ENCODE measurements at places on chromosomes 4 and X.

DNA sequence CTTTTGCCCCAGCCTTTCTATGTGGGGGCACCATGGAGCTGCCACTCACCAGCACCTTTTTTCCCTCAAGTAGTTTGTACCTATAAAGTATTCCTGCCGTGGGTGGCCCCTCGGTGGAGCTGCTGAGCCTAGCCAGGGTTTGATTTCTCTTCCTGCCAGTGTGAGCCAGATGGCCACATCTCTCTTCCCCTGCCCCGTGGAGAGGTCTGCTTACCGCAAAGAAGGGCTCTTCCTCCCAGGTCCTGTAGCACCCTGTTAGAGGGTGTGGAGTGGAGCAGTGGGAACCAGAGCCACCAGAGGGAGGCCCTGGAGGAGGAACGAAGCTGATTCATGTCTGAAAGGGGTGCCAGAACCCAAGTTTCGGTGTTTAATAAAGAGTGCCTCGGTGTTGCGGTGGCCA, 95.4 kb downstream of the PTTG2 start:
- no peak for DNase-seq

DNA sequence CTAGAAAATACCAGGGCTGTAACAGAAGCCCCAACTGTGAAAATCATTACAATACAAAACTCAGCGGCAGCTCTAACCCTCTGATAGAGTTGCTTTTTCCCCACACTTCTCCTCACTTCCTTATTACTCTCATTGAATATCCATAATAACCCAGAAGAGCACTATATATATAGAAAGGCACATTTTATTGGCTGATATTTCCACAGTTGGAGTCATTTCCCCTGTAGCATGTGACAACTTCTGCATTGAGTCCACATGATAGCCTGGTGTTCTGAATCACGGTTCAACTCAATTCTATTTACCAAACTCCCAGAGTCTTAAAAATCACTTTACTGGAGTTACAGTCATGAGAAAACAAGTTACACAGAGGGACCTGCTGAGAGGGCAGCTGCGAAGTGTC, 46.6 kb upstream of the NWD2 start:
- no peak for DNase-seq

DNA sequence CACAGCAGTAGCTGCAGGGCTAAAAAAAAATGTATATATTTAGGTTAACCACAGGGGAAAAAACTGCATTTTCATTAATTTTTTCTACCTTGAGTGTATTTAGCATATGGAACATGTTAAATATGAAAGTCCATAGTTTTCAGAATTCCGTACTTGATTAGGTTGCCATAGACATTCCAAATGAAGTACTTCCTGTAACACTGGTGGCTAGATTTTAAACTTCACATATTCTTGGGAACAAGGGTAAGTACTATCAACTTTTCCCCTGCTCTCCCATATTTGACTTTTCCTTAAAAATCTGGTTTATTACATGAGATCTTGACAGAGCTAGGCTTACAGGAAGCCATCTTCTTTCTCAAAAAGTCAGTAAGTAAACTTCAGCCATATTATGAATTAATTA, 9.8 kb downstream of the SLC7A11 start:
- no peak for DNase-seq

DNA sequence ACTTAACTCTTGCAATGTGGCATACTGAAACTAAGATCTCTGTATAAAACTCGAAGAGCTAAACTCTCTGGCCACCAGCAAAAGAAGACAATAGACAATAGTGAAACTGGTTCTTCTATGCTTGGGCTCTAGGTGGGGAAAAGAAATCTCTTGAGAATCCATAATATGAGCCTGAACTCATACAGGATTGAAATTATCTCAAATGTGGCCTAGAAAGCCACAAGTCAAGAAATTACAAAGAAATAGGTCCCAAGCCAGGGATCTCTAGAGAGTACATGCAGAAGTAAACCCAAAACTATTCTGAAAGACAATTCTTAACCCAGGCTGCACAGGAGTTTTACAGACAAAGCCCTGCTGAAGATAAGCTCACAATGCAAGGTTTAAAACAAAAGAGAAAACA, 127.4 kb downstream of the ANAPC10 start:
- no peak for DNase-seq

GRCh38 chrX:103475381-103475780, 43.9 kb downstream of the RAB40A start:
- no peak for DNase-seq

- no peak for DNase-seq
Observed at GRCh38 chr4:26377328-26378311, 56.8 kb downstream of the RBPJ start.

DNA sequence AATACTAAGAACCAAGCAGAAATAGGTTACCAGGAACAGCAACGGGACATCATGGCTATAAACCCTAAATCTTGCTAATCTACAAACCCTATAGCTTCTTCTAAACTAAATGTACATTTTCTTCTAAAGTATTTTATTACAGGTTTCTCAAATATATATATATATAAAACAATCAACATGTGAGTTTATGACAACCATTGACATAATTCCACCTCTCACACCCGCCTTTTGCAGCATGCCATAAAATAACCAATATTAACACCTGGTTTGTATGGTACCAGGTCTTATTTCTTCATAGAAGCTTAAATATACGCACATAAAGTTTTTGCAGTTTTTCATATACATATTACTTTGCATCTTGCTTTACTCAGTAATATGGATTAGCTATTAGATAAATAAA, 955.3 kb upstream of the LCORL start:
- DNase-seq = no peak

DNA sequence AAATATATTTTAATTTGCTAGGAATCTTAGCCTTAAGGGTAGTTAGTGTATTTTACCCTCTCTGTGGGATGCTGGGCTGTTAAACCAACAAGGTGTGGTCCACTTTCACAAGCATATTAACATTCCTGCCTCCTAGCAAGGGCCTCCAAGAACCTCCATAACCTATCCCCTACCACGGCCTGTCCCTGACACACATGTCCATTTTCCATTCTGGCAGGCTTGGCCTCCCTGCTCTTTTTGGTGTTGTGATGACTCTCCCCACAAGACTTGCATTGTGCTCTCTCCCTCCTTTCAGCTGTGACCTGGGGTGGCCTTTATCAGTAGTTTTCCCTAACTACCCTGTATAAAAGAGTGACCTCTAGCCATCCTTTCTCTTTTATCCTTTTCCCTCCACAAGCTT, 120.2 kb downstream of the KLHL8 start:
- no peak for DNase-seq

- no peak for DNase-seq
Observed at GRCh38 chr4:7739077-7739917, 200.4 kb downstream of the AFAP1 start.

DNA sequence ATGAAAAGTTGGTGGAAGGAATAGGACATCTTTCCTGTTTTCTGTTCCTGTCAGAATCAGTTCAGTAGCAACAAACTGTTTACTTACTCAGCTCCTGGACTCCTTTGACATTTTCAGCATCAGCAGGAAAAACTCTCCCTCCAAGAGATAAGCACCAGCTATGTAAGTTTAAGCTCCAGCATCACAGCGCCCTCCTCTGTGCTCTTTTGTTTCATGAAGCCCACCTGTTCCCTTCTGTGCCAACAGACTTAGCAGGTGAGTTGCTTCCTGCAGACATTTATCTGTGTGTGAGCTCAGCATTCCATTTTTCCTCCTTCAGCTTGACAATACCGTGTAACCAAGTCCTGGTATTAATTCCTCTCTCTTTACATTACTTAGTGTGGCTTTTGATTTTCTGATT, 644.1 kb upstream of the AGA start:
- DNase-seq = no peak

GRCh38 chr4:138487670-138488069, 245.5 kb upstream of the SLC7A11 start:
- no peak for DNase-seq

- DNase-seq = no peak
Observed at GRCh38 chr4:94356444-94356843, 13.8 kb upstream of the HPGDS start.

DNA sequence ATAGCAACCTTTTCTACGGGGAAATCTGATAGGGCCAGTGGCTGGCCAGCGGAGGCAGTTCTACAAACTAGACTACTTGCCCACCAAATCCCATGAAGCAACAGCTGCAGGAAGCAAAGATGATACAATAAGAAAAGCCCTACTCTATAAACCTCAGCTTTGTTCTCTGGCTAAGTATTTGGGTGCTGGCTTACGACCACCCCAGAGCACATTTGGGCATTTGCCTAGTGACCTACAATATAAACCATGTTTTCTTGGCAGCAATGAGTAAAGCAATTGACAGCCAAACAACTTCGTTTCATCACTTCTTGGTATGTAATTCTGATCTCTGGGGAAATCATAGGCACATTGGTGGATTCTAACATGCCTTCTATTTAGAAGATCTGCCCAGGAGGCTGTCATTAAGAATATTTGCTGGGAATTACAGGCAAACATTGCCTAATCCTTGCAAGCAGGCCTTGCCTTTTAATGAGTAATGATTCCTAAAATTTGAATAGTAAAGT, 7.5 kb upstream of the LHFPL1 start:
- no peak for DNase-seq

GRCh38 chrX:21721195-21721594, 36.7 kb downstream of the SMPX start:
- no peak for DNase-seq

GRCh38 chr4:103719830-103720207, at the start of gene TACR3:
Gene TACR3, minus strand, starts transcription at chr4:103719985. Its CDS starts 310 bp downstream, at chr4:103719675.
- DNase-seq = no peak

- DNase-seq = no peak
Observed at GRCh38 chr4:68132342-68132741, 2.7 kb upstream of the TMPRSS11F start.

DNA sequence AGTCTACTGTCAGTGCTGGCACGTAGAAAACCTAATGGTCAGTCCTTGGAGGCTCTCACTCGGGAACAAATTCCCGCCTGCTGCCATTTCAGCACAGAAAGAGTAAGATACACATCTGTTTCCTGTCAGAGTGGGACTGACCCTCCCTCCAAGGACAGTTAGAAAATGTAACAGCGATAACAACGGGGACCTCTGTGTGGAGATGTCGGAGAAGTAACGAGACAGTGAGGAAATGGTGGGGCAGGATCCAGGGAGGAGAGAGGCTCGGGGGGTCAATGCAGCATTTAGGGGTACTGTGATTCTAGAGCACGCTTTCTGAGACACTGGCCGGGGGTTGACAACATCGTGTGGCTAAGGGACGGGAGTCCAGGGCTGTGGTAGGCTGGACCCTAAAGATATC, 36.0 kb upstream of the SORCS2 start:
- no peak for DNase-seq

DNA sequence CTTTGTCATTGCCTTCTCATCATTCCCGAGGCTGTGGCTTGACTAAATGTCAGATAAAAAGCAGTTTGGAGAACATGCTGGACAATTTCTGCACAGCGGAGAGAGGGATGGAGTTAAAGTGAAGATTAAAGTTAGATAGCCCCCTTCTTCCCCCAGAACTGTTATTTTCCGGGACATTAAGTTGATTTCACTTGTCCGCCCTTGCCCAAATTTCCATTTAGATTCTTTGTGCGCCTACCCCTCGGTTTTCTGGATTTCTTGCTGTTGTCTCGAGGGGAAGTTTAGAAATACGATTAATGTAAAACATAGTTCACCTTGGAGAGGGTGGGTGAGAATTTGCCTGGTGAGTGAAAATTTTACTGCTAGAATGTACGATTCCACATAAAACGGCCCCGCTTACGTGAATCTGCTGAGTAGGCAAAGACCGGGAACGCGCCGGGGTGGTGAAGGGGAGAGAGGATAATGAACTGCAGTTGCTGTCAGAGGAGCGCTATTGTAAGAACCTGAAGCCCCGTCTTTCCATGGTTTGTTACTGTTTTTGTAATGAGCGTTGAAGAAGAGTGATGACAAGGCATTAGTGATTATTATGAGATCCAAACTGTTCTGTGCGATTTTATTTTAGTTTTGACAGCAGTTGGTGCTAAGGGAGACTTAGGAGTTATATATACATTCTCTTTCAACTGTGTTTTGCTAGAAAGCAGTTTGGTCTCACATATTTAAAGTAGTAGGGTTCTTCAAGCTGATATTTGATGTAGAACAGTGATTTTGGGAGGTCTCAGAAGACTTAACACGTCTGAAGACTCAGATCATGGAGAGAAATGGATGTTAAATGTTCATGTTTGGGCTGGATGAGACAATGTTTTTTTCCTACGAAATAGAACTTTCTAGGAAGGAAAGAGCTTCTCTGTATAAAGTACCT, 73.0 kb downstream of the AFF1 start:
- DNase-seq = peak; percentile 71

- DNase-seq = no peak
Observed at GRCh38 chrX:13533726-13534125, 35.7 kb upstream of the EGFL6 start.

DNA sequence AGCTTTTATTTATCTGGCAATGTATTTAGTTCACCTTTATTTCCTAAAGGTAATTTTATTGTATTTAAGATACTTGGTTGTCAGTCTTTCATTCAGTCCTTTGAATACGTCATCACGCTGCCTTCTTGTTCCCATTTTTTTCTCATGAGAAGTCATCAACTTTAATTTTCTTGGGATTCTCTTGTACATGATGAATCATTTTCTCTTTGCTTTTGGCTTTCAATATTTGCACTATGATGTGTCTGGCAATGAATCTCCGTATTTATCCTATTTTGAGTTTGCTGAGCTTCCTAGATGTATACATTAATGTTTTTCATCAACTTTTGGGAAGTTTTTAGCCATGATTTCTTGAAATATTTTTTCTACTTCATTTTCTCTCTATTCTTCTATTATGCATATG, 28.4 kb downstream of the CLDN2 start:
- DNase-seq = no peak

GRCh38 chr4:137471895-137472294, 60.4 kb downstream of the PCDH18 start:
- no peak for DNase-seq

DNA sequence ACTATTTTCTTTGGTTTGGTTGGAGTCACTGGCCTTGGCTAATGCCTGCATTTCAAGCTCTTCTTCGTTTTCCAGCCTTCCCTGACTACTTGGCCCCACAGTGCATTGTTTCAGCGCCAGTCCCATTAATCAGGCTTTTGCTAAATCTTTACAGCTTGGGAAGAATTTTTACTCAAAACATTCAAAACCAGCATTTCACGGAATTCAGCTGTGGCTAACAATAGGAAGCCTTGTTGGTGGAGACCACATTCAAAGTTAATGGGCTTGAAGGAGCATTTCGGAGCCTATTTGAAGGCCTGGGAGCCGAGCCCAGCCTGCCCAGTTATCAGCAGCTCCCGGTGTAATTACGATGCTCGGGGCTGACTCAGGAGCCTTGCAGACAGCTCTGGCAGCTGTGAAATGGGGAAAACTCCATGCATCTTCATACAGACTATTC, 30.8 kb upstream of the VCX2 start:
- DNase-seq = no peak

- DNase-seq = no peak
Observed at GRCh38 chr4:6278801-6279197, 9.1 kb downstream of the WFS1 start.

GRCh38 chr4:13849778-13850177, 222.3 kb upstream of the BOD1L1 start:
- DNase-seq = no peak

DNA sequence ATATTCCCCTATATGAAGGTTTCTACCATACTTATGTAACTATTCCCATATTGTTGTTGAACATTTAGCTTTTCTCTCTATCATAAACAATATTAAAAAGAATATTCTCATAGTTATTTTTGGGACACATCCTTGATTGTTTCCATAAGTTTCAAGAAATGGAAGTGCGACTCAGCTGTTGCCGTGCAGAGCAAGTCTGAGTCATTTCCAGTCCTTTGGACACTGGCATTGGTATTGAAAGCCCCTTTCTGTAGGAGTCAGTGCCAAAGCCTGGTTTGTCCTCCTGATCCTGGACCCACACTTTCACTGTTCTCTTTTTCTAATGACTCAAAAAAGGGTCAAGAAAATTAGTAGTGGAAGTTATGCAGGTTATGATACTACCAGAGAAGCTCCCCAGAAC, 108.3 kb upstream of the DIAPH2 start:
- no peak for DNase-seq

Measured in erythroblast (primary cell).